ENCODE measurements at places on chromosomes 3 and 15.

DNA sequence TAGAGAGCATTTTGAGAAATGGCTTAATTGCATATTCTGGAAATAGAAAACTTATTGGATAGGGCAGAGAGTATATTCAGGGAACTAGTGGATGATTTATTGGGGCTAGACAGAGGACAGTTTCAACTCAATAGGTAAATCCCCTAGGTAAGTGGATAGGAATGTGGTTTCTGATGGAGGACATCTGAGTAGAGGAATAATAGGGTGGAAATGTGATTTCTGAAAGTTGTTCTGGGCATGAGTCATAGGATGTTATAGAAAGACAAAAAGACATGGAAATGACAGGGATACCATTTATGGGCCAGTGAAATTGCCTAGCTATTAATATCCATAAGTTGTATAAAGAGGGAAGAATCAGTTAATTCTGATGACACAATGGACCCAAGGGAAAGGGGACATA is 563.3 kb upstream of the GOLIM4 start:
- DNase-seq: no peak

DNA sequence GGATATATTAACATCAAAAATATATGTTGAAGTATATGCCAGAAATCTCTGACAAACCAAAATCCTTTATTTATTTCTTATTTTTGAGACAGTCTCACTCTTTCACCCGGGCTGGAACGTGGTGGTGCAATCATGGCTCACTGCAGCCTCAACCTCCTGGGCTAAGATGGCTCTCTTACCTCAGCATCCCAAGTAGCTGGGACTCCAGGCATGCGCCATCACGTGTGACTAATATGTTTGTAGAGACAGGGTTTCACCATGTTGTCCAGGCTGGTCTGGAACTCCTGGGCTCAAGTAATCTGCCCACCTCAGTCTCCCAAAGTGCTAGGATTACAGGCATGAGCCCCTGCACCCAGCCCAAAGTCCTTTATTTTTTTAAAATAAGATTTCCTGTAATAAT is 11.9 kb downstream of the FAIM start:
- DNase-seq: no peak

DNA sequence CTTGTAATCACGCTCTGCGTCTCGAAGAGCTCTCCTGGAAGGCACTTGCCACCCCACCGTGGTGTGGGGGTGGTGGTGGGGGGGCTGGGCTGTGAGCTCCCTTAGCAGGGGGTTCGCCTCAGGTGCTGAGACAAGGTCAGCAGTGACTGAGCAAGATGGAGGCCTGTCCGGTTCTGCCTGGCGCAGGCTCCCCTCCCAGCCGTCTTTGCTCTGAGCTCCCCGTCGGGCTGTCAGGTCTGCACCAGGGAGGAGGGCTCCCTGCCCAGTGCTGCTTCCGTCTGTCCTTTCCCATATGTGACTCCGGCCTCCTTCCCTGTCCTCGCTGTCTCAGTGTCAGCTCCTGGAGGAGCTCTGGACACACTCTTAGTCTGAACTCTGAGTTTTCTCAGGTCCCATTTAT is 80.0 kb downstream of the PLXNA1 start:
- DNase-seq: no peak

- no peak for DNase-seq
These were observed 41.0 kb downstream of the MBNL1 start for GRCh38 chr3:152309535-152310307.

DNA sequence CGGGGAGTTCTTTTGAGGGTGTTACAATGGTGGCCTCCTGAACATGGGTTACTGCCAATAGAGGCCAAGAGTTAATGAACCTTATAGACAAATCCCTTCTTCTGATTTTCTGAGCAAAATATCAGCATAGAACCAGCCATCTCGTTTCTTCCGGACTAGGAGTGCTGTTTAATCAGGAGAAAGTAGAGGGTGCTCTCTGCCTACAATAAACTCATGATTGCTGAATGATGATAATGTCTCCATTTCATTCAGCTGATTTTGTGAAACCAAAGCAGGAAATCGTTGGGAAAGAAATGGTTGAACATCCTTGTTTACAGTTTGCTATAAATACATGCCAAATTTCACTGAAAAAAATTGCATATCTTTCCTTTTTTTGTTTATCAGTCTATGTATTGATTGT is 142.8 kb upstream of the PLSCR5 start:
- DNase-seq: no peak

DNA sequence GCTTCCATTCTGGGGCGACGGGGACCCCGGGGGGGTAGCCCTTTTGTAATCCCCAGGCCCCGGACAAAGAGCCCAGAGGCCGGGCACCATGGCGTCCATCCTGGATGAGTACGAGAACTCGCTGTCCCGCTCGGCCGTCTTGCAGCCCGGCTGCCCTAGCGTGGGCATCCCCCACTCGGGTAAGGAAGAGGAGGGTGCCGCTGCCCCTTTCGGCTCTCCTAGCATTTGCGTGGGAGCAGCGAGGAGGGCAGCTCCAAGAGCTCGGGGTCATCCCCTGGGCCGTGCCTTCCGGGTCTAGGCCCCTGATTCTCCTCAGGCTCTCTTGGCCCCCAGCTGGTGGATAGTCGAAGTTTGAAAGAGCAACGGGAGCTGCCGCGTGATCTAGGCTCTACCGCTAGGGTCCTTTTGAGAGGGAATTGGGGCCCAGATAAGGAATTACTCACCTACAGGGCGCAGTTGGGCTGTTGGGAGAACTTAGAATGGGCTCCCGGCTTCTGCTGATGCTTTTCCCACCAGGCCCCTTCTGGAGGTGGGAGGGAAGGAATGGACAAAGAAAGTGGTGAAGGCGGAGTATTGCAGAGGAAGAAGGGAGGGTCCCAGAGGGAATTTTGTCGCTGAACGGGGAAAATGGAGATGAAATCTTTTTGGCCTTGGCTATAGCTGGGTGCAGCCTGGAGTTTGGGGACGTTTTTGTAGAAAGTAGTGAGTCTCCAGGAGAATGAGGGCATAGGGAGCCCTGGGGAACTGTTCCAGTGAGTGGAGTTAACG is 615 bp downstream of the VPS18 start:
- peak; percentile 77 for DNase-seq

All from CD14-positive monocyte (primary cell).